ENCODE measurements at places on chromosomes 12 and 14. TPM values are rescaled to one million over a fixed set of nuclear protein-coding genes. Genes with fewer than 3 reads are reported as not detected.
A peak's percentile ranks its signal among the peaks of the same experiment; 100 is the strongest.

ANO4 gene
- total RNA-seq: not detected

DNA sequence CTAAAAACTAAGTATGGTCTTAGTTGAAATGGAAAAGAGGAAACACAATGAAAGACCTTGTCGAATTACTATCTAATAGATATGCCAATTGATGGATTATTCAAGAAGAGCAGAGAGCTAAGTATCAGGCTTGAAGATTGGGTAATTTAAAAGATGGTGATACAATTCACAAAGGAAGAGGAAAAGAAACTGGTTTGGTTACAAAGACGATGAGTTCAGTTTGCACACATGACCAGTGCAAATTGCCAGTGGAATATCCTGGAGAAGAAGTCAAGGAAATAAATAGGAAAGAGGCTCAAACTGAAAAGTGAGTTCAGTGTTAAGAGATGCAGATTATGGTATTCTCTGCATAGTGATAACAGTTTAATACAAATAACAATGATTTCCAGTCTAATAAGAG is 2.5 kb upstream of the RAP1B start:
- no peak for DNase-seq

- no peak for DNase-seq
Observed at GRCh38 chr12:114682785-114683708, 928 bp downstream of the TBX3 start.

GRCh38 chr12:23204933-23205778 is 580.2 kb downstream of the ETNK1 start:
- DNase-seq: no peak

DNA sequence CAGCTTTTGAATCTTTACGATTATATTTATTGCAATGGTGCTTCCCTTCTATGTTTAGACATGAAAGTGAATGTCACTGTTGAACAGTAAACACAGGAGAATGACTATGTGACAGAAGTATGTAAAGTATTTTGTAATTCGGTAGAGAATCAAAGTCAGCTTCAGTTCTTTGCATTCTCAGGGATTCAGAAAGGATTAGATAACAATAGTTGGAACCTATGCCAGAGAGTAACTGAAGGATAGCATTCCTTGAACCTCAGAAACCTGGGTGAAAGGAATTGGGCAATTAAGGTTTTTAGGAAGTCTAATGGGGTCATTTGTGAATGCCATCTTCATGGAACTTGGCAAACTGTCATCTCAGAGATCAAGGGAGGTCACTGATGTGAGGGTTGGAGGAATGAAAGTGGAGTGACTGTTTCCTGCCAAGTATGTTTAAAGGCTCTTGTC is 305.3 kb upstream of the DDHD1 start:
- DNase-seq: no peak

- DNase-seq: no peak
Observed at GRCh38 chr12:68487721-68488309, 122.9 kb upstream of the RAP1B start.

DNA sequence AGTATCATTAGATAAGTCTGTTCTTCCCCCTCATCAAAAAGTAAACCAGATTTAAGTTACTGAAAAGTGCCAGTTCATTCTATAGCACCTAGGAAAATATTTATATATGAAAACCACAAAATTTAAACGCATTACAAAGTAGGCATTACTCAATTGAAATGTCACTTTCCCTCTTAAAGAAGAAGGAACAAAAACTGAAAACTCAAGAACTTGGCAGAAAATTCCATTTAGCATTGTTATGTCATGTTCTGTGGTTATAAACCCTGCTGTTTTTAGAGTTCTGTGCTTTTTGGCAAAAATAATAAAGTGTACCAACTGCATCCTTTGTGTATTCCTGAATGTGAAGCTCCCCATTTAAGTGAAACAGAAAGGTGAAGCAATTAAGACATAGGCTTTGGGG is 3.6 kb downstream of the FGD4 start:
- no peak for DNase-seq

DNA sequence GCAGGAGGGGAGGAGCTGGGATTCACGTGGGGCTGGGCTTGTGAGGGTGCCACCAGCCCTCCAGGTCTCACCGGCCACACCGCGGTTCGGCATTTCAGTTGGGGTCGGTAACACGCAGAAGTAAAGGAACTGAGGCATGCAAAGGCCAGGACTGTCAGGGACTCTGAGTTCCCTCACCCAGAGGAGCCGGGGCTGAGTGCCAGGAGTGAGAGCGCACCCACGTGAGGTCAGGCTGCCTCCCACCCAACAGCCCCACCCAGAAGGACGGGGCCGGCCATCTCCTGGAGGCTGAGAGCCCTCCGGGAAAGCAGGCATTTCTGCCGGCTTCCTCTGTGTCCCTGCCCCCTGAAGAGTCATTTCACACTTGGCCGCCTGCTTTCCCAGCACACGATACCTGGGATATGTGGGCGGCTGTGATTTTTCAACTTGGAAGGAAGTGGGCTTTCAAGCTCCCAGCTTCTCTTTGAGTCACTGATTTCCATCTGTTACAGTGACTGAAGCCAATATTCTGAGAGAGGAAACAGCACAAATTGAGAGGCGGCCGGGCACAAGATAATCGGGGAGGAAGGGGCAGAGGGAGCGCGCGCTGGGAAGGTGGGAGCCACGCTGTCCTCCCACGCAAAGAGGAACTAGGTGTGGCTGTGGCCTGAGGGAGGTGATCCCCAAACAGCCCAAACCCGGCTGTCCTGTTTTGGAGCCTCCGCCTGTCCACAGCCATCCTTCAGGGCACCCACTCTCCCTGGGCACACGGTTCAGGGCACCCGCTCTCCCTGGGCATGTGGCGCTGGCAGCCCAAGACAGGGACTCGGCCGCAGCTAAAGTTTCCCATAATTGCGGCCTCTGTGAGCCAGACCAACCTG is 19.0 kb downstream of the GALNT9 start:
- no peak for DNase-seq

- no peak for DNase-seq
Observed at GRCh38 chr12:57727758-57728395, 10.7 kb downstream of the AGAP2 start.

CLEC2A gene
- total RNA-seq: not detected

DNA sequence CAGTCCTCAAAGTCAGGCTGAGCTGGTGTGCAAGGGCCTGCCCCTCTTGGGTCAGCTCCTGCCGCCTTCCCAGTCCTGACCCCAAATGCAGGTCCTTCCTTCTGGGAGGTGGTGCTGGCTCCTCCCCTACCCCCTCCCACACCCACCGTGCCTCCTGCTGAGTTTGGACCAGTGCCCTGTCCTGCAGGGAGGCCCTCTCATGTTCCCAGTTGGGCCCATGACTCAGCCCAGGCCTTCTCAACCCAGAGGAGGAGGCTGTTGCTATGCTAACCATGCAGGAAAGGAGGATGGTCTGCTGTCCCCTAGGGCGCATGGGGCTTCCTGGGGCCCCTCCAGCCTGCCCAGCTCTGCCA is 4.4 kb downstream of the ZBTB42 start:
- no peak for DNase-seq

DNA sequence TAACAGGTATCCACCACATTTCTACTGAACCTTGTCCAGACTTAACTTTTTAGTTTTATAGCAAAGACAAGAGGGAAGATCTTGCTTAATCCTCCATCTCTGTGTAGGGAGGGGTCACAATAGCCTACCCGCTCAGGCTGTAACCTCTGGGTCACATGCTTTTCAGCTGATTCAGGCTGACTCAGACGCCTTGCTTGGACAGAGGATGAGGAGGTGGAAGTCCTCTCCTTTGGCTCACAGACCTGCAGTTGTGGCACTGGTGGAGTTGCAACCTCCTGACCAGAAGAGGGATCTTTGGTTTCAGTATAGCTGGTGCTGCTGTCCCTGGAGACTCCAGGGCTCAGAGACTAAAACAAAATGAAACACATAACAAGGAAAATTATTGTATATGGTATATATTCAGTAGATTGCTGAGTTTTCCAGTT is 16.2 kb downstream of the ACIN1 start:
- no peak for DNase-seq

BLOC1S1 gene
- 62.9 TPM for total RNA-seq

DNA sequence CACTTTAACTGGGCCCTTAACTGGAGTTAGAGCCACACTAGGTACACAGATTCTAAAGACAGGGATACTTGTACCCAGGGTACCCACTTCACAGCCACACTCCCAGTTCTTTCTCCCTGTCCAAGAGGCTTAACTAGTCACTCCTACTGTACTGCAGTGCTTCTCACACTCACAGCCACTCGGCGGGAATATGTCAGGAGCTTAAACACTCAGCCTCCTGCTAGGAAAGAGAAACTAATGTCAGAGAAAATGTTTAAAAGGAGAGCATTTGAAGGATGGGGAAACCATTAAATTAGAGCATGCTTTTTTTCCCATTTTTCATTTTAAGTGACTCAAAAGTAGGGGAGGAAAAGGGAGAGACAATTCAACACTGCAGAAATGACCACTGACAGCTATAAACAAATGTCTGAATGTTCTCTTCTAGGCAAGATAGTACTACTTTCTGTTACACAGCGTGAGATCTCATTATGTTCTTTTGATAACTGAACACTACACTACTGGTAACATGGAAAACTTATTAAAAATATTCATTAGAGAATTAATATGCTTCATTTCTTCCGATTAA is 22.9 kb upstream of the MDM1 start:
- DNase-seq: no peak

- DNase-seq: no peak
Observed at GRCh38 chr12:115203701-115204100, 519.7 kb upstream of the TBX3 start.

- no peak for DNase-seq
Observed at GRCh38 chr12:7501031-7501588, 2.5 kb downstream of the CD163 start.

GRCh38 chr12:120640861-120641833 is 721 bp downstream of the CABP1 start:
- peak; percentile 58 for DNase-seq

- no peak for DNase-seq
Observed at GRCh38 chr14:33943096-33943883, 7.6 kb downstream of the EGLN3 start.

- no peak for DNase-seq
Observed at GRCh38 chr14:60482743-60483142, 3.1 kb downstream of the C14orf39 start.

DNA sequence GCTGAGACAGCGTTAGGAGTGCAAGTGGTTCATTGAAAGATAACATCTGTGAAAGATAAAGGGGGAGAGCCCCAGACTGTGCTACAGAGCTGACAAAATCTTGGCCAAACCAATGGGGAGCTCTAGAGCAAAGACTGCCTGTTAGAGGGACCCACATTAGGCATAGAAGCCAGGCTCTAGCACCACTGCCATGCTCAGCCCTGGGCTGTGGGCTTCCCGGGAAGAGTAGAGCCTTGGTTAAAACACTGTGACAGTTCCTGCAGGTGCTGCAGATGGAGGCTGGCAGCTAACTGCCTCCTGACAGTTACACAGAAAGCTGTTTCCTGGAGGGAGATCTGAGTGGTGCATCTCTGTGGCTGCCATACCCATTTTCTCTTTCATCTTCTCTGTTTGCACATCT is 23.0 kb downstream of the TSHR start:
- DNase-seq: no peak

KLRB1 gene
- total RNA-seq: 1.6 TPM

CIROP gene
- total RNA-seq: not detected

DNA sequence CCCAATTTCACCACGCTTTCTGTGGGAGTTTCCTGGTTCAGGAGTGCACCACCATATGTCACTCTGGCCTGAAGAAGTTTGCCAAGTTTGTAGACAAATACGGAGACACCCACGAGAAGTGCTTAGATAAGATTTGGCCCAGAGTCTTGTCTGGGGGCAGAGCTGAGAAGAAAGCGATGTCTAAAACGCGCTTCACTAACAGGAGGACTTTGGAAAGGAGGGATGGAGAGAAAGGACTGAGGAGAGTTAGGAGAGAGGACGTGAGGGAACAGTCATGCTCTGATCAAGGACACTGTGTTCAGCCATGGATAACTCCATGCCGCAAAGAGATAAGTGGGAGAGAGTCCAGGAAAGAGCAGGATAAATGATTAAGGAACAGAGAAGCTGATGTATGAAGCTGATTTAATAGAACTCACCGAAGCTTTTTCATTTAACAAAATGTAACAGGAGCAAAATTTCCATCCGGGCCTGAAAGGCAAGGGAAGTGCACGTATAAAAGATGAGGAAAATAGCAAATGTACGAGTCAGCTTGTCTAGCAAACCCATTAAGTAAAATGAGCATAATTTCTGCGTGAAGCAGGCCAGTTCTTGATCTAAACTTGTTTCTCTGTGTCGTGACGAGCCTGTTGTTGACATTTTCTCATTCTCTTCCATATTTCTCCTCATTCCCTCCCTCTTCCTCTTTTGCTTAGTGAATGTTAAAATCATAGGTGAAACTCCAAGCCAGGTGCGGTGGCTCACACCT is 23.4 kb upstream of the MAP3K9 start:
- DNase-seq: no peak
